GM20000 (cell line): ENCODE measurements at places on chromosomes 7 and 10.

GRCh38 chr10:100983868-100984671 is 3.2 kb downstream of the MRPL43 start:
- DNase-seq, result no peak

- peak; percentile 91 for DNase-seq
These were observed 21.6 kb upstream of the AP5Z1 start for GRCh38 chr7:4753598-4754432.

- no peak for DNase-seq
These were observed 82.9 kb downstream of the SEMA3D start for GRCh38 chr7:85103962-85104361.

DNA sequence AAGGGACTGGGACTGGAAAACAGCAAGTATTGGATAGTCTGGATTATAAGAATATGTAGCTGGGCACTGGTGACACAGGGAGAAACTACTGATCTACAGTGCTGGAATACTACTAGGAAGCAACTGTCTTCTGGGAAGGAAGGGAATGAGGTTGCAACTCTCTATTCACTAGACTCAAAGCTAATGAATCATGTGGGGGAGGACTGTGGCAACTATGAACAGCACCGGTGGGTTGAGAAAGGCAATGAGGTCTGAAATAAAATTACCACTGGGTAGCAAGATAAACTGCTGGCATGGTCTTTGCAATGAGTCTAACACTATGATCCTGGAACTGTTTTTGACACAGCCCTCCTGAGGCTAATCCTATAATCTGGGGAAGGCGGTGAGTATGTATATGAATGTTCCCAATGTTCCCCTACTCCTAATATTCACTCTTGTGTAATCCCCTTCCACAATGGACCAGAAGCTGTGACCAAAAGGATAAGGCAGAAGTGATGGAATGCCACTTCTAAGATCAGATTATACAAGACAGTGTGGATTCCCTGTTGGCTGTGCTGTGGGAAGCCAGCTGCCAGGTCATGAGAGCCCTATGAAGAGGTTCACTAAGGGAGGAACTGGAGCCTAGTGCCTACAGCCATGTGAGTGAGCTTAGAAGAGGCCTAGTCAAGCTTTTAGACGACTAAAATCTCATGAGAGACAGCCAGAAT is 101.3 kb upstream of the DNAJB12 start:
- DNase-seq, result no peak

GRCh38 chr7:24668927-24669635 is 88.2 kb downstream of the GSDME start:
- no peak for DNase-seq

DNA sequence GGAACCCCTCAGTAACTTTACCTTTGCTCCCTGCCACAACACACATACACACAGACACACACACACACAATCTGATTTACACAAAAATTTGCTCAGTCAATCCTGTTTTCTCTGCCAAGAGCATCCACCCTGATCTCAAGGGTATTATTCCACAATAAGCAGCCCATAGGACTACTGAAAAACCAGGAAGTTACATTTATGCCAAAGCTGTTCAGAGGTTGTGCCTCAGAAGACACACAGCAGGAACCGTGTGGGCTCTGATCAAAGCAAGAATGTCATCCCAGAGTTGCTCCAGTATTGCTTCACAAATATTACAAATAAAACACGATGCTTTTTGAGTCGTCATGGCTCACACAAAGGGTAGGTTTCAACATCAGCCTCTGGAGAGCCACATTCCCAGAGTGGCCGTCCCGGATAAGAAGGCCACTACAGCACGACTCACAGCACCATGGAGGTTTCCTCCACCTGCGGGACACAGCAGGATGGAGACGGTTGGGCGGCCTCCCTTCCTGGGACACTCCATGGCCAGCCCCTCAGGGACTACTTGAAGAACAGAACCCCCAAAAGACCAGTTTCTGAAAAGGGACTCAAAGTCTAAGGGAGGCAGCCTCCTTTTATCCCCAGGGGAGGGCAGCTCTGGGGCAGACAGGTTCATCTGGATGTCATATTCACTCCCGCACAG is 1.6 kb downstream of the AIFM2 start:
- DNase-seq, result no peak

- no peak for DNase-seq
These were observed 54.2 kb downstream of the LHFPL3 start for GRCh38 chr7:104382616-104383015.

DNA sequence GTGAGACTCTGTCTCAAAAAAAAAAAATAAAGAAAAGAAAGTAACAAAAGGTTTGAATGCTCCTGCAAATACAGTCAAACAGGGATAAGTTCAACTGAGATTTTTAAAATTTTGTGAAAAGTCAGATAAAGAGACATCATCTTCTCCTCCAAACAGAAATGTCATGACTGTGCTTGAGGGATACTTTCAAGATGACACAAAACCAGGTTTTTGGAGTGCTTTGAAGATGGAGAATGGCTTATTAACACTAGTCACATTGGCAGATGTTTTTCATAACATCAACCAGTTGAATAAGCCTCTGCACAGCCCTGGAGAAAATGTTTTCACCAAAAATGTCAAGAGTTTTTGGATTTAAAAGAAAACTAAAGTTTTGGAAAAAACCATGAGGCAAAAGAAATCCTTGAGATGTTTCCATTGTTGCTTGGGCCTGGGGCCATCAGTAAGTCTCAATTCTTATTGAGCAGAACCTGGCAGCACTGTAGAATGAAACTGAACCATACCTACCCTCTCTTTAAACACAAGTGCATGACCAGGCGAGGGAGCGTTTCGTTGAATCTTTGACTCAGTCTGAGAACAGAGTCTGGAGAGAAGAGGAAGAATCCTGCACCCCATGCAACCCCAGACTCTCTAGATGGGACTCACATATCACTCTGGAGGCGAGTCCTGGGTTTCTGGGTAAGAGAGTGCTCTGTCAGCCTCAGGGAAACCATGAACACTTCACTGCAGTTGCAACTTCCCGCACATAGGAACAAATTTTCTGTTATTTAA is 37.4 kb upstream of the PRKCQ start:
- DNase-seq, result no peak

DNA sequence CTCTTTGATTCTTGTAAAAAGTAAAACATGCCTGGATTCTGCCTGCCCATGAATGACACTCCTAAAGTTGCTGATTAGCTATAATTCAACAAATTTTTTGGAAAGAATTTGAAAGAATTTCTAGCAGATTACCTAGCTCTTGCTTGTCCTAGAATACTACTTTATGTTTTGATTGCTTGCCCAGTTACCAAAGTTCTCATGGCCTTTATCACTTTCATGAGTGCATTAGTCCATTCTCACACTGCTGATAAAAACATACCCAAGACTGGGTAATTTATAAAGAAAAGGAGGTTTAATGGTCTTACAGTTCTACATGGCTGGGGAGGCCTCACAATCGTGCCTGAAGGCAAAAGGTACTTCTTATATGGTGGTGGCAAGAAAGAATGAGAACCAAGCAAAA is 1137.3 kb downstream of the SORCS1 start:
- DNase-seq, result no peak

GRCh38 chr7:130363026-130363847 is 17.1 kb upstream of the CPA1 start:
- no peak for DNase-seq

DNA sequence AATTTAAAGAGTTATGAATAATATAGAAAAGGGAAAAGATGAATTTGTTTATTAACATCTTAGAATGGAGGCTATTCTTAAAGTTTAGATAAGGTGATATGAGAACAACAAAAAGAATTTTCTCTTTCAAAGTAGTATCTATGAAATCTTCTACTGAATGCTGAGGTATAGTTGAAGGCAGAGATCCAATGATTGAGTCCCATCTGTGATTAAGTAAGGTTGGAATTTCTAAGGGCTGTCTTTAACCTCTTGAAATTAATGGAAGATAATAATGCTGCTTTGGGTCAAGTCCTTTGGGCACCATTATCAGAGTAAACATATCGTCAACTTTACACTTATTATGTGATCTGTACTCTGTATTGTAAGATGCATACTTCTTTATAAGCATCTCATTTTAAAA is 307.9 kb downstream of the PRKG1 start:
- DNase-seq, result no peak

DNA sequence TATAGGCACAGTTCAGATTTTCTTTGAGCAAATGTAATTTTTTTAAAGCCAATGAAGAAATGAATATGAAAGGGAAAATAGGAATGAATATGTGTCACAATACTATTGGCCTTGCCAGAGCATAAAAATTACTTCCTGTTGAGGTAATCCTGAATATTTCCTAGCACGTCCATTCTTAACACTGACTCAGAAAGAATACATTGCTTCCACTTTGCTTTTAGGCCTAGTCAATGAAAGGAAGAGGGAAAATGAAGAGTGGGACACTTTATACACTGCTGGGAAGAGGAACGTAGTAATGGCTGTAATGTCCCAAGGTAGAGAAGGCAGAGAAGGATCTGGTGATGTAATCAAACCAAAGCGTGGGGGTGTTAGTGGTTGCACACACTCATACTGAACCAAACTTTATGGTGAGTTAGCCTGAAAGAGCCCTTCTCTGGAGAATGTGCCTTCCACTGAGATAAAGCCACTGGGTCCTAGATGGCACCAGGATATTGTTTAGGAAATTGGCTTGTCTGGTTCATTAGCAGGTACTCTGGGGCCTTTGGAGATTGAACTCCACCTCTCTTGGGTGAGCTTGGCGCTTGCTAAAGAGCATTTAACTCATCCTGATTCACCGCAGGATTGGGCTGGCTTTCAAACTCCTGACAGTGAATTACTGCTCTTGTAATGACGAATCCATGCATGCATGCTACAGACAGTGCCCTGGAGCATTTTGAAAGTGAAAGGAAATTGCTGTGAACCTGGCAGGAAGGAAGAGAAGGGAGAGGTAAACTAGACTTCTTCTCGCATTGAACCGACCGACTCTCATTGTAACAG is 254.9 kb downstream of the KIAA1217 start:
- peak; percentile 38 for DNase-seq

- peak; percentile 61 for DNase-seq
These were observed 14.3 kb downstream of the ZNF282 start for GRCh38 chr7:149209518-149210269.

DNA sequence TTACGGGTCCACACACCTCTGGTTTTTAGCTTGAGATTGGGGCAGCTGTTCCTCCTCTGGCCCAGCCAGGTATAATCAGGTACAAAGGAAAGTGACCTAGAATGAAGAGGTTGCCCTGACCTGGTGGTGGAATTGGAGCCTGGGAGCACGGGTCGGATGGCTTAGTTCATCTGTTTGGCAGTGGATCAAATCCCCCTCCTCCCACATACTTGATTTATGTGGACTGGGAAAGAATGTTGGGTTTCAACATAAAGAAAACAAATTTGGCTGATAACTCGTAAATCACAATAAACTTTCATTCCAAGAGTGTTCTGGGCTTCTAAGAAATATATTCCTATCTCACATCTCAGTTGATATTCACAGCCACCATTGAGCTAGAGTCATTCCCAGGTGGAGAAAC is 186.8 kb downstream of the CUX1 start:
- no peak for DNase-seq

DNA sequence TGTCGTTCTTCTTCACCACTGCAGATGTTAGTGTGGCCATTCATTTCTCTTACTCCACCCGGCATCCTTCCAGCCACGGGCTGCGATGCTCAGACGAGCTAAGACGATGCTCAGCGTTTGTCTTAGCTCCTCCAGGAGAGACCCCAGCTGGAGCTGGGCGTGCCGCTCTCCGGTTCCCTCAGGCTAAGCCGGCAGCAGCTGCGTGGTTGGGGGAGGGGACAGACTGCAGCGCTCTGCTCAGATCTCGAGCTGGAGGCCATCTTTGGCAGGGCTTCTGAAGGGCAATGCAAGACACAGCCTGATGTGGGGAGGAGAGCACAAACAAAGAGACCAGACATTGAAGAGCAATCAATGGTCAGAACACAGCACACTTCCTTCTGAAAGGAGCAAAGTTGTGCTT is 4.8 kb downstream of the INA start:
- DNase-seq, result no peak

DNA sequence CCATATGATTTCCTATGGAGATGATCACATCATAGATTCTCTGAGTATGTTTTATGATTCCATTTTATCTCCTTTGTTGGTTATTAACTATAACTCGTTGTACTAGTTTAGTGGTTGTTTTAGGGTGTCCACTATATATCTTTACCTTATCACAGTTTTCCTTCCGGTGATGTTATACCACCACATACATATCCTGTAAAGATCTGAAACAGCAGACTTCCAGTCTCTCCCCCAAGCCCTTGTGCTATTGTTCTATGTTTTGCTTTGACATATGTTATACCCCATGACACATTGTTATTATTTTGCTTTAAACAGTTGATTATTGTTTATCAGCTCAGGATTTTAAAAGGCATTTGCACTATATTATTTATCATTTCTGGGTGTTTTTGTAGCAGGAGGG is 7.3 kb downstream of the IL15RA start:
- no peak for DNase-seq

- no peak for DNase-seq
These were observed 3.2 kb upstream of the PPP1R3A start for GRCh38 chr7:113922049-113922448.

- DNase-seq, result no peak
These were observed 68.7 kb downstream of the MBL2 start for GRCh38 chr10:52703898-52704297.

DNA sequence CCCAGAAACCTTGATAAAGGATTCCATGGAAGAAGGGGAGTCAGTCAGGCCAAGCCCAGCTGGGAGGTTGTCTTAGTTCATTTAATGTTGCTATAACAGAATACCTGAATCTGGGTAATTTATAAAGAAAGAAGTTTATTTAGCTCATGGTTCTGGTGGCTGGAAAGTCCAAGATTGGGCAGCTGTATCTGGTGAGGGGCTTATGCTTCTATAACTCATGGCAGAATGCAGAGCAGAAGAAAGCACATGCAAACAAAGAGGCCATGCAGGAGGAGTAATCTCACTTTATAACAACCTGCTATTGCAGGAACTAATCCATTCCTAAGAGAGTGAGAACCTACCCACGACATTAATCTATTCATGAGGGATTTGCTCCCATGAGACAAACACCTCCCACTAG is 54.2 kb upstream of the ANKRD1 start:
- DNase-seq, result no peak

DNA sequence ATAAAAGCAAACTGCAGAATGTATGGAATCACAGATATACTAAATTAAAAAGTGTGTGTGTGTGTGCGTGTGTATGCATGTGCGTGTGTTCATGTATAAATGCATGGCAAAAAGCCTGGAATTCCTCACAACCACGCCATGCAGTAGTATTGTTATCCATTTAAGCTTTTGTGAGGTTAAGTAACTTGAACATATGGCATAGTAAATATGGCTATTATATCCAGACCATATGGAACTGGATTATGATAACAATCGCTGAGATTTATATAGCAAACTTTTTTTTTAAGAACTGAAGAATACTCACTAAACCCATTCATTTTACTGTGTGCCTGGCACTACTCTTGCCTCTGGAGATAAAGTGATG is 22.3 kb upstream of the NANOS1 start:
- no peak for DNase-seq

DNA sequence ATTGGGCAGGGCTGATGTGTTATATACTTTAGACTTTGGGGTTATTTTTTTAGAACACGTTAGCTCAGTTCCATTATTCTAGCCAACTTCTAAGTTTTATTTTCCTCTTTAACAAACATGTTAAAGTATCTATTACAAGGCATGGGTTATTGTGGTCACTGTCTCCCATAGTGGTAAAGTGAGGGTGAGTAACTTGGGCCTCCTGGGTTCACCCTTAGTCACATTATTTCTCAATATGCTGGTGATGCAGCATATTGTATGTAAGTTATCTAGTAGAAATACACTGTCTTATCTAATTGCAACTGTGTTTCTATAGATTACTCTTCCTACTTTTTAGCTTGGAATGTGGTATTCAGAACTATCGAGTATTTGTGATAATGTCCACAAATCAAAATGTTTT is 65.9 kb downstream of the BBS9 start:
- no peak for DNase-seq

- DNase-seq, result no peak
These were observed 16.2 kb downstream of the CCNY start for GRCh38 chr10:35352512-35352911.
